Lower lobe of right lung (tissue), 2 donors: ENCODE measurements at places on chromosomes 2 and 18. TPM values are rescaled to one million over a fixed set of nuclear protein-coding genes. Genes with fewer than 3 reads are reported as not detected.

IL36G gene
- total RNA-seq, result not detected

RUFY4 gene
- total RNA-seq, result not detected

TDRD15 gene
- not detected for total RNA-seq

DNA sequence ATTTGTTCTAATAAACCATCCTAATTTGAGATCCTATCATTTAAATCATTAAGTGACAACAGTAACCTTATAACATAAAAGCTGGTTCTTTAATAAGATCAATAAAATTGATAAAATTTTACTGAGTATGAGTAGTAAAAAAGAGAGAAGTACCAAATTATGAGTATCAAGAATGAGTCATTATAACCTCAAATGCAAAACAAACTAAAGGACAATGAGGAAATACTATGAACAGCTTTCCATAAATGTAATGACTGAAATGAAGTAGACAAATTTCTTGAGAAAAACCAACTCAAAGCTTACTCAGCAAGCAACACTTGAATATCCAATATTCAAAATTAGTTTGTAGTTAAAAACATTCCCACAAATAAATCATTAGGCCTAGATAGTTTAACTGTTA lies 433.0 kb downstream of the ZEB2 start:
- DNase-seq, result no peak

DNA sequence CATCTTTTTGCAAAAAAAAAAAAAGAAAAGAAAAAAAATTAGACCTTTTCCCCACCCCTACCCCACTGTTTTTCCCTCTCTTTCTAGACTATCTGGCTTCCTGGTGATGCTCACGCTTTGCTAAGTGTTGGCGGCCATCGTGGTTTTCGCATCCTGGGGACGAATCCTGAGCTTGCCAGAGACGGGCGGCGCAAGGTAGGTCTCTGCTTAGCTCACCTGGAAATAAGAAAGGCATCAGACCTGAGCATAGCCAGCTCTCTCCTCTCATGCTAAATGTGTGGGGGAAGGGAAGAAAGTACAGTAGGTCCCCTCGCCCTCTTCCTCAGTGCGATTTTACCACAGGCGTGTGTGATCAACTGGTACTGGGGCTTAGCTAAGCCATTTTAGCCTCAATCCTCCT lies 90.5 kb downstream of the KLHL29 start:
- no peak for DNase-seq

- no peak for DNase-seq
Observed at GRCh38 chr2:226256237-226256636, 543.4 kb downstream of the IRS1 start.
